Transverse colon (tissue), 4 donors: ENCODE measurements at places on chromosomes 1 and 21.

GRCh38 chr21:29306920-29307319 lies 8.2 kb downstream of the BACH1 start:
- DNase-seq, result no peak

DNA sequence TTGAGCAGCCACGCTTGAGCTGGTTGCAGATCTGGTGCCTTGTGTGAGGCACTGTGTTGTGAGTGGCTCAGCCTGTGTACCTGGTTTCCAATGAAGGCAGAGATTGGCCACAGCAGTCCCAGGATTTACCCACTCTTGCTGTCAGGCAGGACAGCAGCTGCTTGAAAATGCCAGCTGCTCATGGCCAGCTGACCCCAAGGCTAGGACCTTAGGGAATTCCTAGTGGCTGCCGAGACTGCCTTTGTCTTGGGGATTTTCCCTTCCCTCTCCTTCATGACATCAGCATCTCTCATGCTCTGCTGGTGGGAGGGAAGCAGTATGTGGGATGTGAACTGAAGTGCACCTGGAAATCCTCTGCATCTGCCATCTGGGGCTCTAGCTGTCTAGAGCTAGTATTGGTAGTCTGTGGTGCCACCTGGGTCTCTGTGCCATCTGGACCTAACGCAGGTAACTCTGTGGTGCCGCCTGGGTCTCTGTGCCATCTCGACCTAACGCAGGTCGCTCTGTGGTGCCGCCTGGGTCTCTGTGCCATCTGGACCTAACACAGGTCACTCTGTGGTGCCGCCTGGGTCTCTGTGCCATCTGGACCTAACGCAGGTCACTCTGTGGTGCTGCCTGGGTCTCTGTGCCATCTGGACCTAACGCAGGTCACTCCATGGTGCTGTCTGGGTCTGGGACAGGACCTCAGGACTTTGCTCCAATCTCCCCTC lies 3.8 kb upstream of the LRRC47 start:
- no peak for DNase-seq

DNA sequence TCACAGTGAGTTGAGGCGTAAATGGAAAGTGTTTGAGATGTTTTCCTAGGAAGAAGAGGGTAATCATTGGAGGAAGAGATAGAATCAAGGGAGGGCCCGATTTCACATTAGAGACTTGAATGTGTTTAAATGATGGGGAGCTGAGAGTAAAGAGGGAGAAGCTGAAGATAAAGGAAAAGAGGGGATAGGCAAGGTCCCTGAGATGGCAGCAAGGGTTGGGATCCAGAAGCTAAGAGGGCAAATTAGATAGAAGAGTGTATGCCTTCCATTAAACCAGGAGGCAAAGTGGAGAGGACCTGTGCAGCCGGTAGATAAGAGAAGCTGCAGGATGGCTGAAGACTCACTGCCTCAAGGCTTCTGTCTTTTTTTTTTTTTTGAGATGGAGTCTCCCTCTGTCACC lies 21.6 kb upstream of the CSF1 start:
- no peak for DNase-seq

GRCh38 chr1:87140831-87141540 lies 187.7 kb upstream of the LMO4 start:
- DNase-seq, result no peak

GRCh38 chr1:228120351-228120750 lies 11.3 kb upstream of the MRPL55 start:
- no peak for DNase-seq
